ENCODE measurements at places on chromosomes 1 and 21.

- DNase-seq, result peak; percentile 67
Observed at GRCh38 chr1:94926126-94926914, 590 bp downstream of the CNN3 start.

DNA sequence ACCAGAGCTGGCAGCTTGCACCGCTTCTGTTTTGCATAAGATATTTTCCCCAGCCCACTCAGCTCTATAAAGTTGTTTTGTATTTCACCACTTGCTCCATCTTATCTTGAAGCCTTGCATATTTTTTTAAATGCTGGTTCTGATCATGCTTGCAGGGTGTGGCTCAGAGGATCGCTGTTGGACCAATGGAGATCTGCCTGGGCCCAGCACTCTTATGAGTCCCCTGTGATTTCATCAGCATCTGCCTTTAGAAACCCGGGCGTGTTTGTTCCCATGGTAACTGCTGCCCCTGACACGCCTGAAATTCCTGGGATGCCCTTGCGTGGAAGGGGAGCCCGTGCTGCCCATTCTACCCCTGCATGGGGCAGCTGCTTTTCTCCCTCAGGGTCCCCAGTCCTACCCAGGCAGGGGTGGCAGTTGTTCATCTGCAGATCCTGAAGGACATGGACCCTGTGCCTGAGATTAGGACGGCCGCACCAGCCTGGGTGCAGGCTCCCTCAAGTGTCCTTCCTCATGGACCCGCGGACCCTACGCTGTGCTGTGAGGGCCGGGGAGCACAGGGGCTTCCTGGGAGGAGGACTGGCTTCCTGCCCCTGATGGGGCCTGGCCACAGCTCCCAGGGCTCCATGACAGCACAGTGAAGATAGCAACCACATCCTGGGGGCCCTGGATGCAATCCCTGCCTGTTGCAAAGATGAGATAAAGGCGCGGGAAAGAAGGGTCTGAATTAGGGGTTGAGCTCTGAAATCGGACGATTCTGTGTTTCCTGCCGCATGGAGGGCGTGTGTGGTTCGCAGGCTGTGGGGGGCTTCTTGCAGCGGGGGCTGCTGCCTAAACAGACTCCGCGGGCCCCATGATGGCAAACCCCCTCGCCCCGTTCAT lies 226.5 kb downstream of the SDCCAG8 start:
- no peak for DNase-seq

DNA sequence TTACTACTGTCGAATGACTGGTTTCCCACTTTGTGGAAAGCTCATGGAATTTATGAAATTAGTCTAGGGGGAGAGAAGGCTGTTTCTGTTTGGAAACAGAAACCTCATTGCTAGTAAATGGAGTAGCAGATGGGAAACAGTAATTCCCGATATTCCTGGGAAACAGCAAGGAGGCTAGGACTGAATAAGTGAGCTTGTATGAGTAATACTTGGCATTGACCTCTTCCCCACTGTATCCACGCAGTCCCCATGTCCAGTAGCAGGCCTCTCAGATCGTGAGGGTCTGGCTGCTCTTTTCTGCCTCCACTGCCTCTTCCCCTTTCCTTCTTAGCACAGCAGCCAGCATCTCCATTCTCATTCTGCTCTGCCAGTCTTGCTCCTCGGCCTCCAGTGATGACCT lies 75.5 kb downstream of the PRDM2 start:
- DNase-seq, result no peak

DNA sequence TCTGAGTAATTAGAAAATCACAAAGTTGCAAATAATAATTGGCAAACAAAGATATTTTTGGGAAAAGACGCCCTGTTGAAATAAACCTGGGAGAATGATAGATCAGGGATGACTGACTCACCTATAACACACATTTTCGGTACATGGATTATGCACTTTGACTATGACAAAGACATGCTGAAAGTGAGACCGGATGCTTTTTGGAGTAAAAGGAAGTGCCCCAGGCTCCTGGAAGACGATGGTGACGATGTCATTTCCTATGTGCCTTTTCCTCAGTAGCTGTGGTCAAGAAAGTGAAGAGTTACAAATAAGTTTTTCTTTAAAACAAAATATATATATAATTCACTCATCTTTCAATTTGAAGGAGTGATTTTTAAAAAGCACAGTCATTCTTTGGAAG lies 158.7 kb downstream of the SIPA1L2 start:
- no peak for DNase-seq

DNA sequence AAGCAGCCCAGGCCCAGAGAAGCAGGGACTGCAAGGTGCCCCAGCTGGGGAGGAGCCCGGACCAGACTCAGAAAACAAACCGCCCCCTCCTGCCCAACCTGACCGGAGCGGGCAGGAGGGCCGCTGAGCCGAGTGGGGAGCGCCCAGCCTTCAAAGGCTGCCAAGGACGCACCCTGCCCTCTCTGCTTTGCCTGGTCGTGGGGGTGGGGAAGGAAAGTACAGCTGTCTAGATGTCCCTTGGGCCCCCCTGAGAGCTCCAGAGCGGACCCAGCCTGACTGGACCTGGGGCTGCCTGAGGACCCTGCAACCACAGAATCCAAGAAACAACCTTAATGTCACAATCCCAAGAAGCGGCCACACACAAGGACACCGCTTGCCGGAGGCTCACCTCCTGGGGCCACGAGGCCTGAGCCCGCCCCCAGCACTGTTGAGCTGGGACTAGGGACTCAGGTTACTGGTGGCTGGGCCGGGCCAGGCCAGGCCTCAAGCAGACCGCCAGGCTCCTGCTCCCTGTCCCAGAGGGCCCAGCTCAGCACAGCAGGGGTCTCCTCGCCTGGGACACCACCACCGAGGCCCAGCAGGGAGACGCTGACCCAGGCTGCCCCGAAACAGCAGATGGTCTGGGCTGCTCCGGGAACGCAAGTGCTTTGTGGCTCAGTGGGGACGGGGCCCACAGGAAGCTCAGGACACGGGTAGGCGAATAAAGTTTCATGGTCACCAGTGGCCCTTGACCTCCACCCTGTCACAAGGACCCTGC lies 1.4 kb downstream of the DVL1 start:
- no peak for DNase-seq

DNA sequence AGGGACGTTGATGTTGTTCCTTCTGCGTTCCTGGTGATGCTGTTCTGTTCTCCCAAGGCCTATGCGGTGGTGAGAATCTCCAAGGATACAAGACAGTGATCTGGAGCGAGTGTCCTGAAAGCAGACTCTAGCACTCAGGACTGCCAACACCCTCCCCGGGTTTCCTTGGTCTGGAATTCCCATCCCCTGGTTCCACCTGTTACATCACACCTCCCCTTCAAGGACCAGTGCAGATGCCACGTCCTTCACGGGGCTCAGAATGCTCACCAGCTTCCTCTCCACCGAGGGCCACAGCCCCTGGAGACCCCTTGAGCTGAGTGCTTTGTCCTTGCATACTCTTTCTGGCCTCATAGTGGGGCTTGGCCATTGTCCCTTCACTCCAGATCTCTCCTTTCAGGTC lies 43.5 kb downstream of the B3GALT5 start:
- DNase-seq, result no peak

- no peak for DNase-seq
Observed at GRCh38 chr1:161059293-161059692, 10.4 kb downstream of the ARHGAP30 start.

GRCh38 chr1:20899154-20899972 lies 112.3 kb upstream of the HP1BP3 start:
- no peak for DNase-seq

- no peak for DNase-seq
Observed at GRCh38 chr1:23132033-23132432, 36.6 kb downstream of the LUZP1 start.

DNA sequence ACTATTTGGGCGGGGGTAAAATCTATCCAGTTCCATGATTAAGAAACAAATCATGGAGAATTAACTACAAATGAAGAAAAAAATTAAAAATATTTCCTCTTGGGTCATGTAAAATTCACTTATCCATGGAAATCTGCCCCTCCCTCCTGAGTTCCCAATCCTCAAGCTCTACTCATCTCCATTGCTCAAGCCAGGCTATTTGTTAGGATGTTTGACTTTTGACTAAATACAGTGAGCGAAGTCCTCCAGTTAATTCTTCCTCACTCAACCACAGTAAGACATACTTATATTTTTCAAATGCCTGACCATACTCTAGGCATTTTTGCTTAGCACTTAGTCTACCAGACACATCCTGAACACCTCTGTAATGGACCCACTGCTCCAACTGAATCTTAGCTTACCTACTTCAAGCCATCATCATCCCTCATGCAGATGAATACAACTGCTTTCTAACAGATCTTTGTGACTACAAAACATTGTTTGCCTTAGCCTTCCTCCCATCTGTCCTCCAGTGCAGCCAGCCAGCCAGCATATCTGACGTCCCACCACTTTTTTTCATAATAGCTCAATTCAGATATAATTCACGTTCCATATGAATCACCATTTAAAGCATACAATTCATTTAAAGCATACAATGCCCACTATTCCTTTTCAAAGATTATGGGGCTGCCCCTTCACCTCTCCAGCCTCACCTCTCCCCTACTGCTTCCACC lies 154.2 kb downstream of the RERE start:
- DNase-seq, result no peak

DNA sequence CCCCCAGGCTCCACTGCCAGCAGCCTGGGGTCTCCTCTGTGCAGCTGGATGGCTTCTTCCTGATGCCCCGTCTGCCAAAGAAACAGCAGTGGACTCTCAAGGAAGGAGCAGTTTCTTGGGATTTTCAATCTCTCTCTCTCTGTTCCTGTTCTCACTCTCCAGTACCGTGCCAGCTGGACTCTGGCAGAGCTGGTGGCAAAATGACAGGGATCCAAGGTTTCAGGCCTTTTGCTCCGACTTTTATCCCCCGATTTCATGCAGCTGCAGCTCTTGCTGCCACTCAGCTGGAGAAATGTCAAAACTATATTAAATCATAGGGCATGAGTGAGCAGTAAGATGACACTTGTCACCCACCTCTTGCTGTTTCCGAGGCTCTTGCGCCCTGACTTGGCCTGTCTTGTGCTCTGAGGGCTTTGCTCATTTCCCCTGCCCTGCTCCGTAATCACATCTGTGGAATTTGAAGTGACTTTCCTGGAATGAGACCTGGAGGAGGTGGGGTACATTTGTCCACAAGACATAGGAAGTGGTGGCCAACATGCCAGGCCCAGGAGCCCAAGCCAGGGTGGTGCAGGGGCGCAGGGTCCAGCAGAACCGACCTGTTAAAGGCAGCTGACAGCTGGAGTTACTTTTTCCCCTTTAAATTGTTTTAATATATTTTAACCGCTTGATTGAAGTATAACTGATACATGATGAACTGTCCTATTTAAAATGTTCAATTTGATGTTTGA lies 576.2 kb downstream of the PTPRU start:
- DNase-seq, result peak; percentile 76

DNA sequence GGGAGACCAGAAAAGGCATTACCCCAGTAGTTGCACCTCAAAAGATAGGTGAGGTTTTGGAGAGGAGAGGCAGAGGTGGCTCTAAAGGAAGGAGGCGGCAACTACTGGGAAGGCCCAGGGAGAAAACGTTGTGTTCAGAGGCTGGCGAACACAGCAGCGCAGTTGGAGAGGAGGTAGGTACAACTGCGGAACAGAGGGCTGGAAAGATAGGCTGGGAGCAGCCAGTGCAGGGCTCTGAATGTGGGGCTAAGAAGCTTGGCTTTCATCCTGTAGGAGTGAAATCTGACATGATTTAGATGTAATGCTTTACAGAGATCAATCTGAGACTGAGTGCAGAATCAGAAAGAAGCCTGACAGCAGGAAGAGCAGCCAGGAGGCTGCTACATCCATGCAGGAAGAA lies 13.0 kb downstream of the RIMS3 start:
- no peak for DNase-seq

DNA sequence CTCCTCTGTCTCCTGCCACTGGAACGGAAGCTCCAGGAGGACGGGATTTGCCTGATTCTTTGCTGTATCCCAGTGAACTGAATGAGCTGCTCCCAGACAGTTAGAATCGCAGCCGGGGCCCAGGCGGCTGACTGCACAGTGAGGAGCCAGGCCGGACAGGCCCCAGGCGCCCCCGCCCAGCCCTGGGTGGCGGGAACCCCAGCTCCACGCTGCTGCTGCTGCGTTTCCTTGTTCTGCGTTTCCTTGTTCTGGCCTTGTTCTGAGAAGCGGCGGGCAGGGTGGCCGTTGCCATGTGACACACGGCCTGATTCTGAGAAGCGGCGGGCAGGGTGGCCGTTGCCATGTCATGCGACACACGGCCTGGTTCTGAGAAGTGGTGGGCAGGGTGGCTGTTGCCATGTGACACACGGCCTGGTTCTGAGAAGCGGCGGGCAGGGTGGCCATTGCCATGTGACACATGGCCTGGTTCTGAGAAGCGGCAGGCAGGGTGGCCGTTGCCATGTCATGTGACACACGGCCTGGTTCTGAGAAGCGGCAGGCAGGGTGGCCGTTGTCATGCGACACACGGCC lies 56.2 kb downstream of the SLC37A1 start:
- no peak for DNase-seq

DNA sequence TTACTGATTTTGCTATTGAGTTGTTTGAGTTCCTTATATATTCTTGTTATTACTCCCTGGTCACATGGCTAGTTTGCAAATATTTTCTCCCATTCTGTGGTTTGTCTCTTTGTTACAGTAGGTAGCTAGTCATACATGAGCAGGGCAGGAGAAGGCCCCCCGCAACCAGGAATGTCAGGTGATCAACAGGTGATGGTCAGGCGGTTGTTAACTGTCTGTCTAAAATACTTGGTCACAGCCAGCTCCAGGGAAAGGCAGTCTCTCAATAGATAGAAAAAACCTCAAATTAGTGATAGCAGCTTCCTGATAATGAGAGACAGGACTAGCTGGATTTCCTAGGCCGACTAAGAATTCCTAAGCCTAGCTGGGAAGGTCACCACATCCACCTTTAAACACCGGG lies 217.9 kb downstream of the RHOU start:
- no peak for DNase-seq

GRCh38 chr1:93631626-93632365 lies 49.8 kb downstream of the BCAR3 start:
- DNase-seq, result no peak

GRCh38 chr1:53270873-53271272 lies 32.6 kb upstream of the MAGOH start:
- no peak for DNase-seq

- no peak for DNase-seq
Observed at GRCh38 chr1:189374816-189375215, 1102.8 kb downstream of the BRINP3 start.

DNA sequence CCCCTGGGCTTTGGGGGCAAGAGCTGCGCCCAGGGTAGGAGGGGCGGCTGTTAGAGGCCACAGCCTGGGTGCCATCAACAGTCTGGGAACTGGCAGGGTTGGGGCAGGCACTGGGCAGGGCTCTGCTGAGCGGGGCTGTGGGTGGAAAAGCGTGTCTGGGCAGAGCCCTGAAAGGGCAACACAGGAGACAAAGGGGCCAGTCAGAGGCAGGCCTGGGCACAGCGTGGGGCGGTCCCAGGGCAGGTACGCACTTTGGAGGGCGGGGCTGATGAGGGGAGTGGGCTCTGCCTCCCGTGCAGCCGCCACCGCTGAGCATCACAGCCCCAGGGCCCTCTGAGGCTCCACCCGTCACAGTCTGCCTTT lies 13.9 kb downstream of the CELSR2 start:
- DNase-seq, result no peak

GRCh38 chr1:29853716-29854330 lies 617.5 kb downstream of the PTPRU start:
- DNase-seq, result no peak

- DNase-seq, result no peak
Observed at GRCh38 chr1:81452693-81453366, 347.9 kb upstream of the ADGRL2 start.

All from DMS79 treated with DMSO at 0.1 percent for 48 hours (cell line).